ENCODE measurements at places on chromosomes 16 and 17.

DNA sequence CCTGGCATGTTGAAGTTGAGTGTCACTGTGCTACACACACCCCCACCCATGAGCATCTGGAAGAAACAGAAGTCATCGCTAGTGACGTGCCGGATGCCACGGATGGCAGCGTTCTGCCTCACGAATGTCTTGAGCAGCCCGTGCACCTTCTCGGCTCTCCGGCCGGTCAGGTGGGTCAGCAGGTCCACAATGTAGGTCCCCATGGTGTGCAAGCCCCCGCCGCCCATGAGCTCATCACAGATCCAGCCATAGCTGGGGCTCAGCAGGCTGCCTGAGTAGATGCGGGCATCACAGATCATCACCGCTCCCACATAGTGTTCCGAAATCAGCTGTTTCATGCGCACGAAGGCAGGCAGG lies 8.9 kb downstream of the C16orf86 start:
- DNase-seq, result no peak

- DNase-seq, result no peak
Measured at GRCh38 chr16:87044032-87044382, 273.2 kb downstream of the C16orf95 start.

GRCh38 chr17:17057057-17057551 lies 14.8 kb downstream of the MPRIP start:
- DNase-seq, result no peak

DNA sequence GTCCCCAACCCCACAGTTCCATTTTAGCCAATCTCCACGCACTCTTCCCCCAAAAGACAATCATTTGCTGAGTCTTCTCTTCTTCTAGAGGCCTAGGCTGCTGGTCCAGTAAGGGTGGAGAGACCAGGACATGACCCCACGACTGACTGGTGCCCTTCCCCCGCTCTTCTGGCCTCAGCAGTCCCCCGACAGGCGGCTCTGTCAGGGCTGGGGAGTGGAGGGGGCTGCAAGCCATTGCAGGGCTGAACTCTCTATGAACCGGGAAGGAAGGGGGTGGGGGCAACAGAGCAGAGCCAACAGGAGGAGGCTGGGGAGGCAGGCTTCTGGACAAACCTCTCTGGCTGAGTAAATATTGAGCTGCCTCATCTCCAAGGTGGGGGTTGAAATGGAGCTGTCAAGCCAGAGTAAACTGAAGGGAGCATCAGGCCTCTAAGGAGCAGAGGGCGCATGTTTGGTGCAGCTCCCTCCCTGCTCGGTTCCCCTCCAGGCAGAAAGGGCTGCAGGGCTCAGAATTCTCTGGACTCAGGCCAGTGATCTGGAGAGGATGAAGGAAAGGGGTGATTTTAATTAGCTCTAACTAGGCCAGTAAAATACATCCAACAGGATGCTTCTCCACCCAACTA lies 8.7 kb downstream of the HOXB1 start:
- DNase-seq, result no peak

DNA sequence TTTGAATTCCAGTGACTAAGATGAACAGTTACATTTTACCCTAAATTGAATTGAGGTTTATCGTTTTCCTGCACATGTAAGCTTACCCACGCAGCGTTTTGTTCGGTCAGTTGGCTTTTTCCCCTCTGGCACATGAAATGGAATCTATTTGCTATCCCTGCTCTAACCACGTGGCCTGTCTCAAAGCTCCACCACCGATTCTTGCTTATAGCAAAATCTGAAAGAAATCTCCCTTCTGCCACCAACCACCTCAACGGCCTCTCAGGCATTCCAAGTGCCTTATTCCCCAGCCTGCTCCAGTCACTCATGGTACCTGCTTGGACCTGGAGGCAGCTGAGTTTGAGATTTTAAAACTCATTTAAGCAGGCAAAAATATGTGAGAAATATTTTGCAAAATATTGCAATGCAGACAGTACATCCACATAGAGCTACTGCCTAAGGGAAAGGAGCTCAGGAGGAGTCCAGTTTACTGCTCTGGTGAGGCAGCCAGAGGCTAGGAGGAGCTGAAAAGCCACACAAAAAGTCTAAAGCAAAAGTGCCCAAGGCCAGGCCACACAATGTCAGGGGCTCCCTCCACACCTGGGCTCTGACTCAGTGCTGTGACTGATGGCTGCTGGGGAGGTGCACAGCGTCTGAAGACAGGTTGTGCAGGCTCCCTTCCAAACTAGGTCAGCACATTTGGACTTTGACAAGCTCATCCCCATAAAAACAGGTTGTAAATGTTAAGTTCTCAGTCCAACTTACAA lies 26.4 kb downstream of the ARHGAP17 start:
- no peak for DNase-seq

Data from iPS DF 6.9 (cell line).